ENCODE measurements at places on chromosomes 7 and 10.

- no peak for DNase-seq
Observed at GRCh38 chr10:62690703-62691102, 113.8 kb upstream of the ADO start.

- DNase-seq, result no peak
Observed at GRCh38 chr10:78147202-78147601, 113.5 kb downstream of the RPS24 start.

DNA sequence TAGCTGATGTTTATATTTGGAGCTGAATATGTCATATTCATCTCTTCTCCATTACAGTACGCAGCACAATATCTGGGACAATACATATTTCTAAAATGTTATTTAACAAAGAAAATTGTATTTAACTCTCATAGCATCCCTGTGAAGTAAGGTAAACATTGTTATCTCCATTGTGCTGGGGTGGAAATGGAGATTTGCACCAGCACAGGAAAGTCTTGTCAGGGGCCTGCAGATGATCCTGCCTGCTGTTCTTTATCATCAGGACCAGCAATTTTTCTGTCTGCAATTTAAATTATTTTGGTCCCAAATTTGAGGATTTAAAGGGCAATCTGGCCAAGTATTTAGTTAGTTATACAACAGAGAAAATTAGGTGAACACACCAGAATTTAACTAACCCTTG is 144.4 kb downstream of the CPED1 start:
- no peak for DNase-seq

DNA sequence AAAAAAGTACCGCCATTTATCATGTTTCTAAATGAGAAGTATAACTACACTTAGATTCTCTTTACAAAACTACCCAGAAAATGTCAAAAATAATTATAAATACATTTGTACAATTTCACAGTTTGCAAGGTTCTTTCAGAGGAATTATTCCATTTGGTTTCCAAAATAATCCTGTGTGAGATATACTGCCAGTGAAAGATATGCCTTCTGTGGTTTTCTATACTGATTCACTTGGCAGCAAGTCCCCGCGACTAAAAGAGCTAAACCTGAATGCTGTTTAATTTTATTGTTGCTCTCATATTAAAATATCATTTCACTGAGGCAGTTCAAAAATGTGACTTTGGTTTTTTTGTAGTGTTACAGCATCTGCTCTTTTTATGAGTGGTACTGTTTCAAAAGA is 364.9 kb upstream of the PLXDC2 start:
- DNase-seq, result no peak

DNA sequence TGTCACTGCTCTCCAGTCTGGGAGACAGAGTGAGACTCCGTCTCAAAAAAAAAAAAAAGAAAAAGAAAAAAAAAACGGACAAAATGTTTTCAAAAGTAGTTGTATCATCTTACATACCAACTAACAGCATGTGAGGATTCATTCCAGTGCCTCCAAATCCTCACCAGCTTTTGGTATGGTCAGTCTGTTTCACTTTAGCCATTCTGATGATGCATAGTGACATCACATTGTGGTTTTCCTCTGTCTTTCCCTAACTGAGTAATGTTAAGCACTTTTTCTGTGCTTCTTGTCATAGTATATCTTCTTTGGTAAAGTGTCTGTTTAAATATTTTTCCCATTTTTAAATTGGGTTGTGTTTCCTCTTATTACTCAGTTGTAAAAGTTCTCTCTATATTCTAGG is 251.4 kb upstream of the CTBP2 start:
- DNase-seq, result peak; percentile 93

- no peak for DNase-seq
Observed at GRCh38 chr7:55189146-55189766, 170.4 kb downstream of the EGFR start.

All from amniotic epithelial cell (primary cell).